Dermis microvascular lymphatic vessel endothelial cell (primary cell): ENCODE measurements at places on chromosomes 7 and 10. TPM values are rescaled to one million over a fixed set of nuclear protein-coding genes. Genes with fewer than 3 reads are reported as not detected.

Gene MALRD1
- not detected in 2 replicates for total RNA-seq

DNA sequence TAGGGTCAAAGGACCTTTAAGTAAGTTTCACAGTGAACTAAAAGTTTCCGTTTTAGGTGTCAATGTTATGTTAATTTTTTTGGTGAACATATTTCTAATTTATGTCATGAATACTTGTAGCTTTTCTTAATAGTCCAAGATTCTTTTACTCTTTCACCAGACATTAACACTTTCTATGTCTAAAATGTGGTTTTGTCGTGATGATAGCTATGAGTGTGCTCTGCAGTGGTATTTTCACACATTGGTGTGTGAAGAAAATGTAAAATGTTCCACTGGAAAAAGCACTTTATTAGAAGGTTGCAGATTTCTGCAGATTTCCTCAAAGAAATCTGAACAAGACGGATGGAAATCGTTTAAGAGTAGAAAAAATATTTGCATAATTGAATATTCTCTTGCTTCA is 561.0 kb upstream of the ANKRD30A start:
- DNase-seq, result no peak

GRCh38 chr10:49164559-49165188 is 23.5 kb downstream of the TMEM273 start:
- DNase-seq, result peak; percentile 41

- no peak for DNase-seq
These were observed 29.6 kb upstream of the ATXN7L1 start for GRCh38 chr7:105905910-105906568.

Gene FFAR4
- not detected in 2 replicates for total RNA-seq

- no peak for DNase-seq
These were observed 65.9 kb upstream of the SYPL1 start for GRCh38 chr7:106177738-106178592.

Gene C10orf53
- not detected in 2 replicates for total RNA-seq

DNA sequence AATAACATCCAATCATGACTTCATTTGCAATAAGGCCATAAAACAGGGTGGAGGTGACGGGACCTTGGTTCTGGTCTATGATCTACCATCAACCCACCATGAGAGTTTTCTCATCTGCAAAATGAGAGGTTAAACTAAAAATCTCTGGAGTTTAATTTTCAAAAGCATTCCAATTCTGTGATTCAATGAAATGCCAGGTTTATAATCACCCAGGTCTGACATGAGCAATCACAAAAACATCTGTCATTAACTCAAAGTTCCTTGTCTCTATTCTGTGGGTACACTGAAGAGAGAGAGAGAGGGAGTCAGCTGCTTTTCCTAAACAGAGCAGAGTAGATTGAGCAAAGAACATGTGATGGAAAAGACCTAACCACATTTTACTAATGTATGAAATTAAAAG is 75.4 kb downstream of the NUDCD3 start:
- no peak for DNase-seq

Gene PNLIPRP2
- total RNA-seq, result not detected in 2 replicates

Gene OPALIN
- not detected in 2 replicates for total RNA-seq

Gene PARD3
- 22.6 and 37.4 TPM in 2 replicates for total RNA-seq

DNA sequence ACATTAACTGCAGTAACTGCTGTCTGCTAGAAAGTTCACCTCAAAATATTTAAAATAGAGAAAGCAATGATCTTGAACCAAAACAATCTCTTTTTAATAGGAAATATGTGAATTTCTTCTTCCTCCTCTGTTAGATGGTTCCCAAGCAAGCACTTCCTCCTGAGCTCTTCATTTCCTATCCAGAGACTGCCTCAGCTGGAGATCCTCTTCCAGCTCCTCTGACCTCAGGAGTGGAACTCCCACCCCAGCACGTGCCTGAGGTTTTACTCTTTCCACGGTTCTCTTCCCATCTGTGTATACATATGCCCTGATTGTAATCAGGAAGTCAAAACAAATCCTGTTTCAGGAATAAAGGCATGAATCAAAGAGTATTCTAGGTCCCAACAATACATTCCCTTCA is 5.6 kb downstream of the DENND11 start:
- no peak for DNase-seq

DNA sequence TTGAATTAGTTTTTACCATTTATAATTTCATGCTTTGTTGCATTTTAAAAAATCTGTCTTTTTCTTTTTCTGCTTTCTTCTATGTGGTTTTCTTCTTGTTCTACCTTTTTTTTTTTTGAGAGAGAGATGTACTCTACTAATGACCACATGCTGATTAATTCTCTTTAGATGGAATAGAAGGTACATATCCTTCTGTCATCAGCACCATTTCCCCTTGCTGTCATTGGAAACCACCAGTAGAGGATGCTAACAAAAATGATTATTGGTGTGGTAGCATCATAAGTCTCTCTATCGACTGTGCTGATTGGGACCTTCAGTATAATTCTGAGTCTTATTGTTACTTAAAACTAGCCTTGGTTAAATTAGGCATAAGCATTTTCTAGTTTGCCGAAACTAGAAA is 3.6 kb downstream of the ZEB1 start:
- DNase-seq, result peak; percentile 42

DNA sequence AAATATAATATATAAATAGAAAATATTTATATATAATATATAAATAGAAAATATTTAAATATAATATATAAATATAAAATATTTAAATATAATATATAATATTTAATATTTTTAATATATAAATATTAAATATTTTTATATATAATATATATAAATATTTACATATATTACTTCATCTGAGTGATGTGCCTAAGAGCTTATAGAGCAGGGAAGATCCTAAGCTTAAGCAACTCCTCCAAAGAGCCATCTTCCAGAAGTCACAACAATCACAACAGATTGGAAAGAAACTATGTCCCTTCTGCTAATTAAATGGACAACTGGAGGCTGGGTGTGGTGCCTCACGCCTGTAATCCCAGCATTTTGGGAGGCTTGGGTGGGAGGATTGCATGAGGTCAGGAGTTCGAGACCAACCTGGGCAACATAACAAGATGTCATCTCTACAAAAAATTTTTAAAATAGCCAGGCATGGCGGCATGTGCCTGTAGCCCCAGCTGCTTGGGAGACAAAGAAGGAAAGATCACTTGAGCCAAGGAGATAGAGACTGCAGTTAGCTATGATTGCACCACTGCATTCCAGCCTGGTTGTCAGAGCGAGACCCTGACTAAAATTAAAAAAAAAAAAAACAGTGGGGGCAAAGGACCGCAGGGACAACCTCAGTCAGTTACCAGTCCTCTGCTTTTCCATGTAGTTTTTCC is 198.7 kb downstream of the SKIDA1 start:
- DNase-seq, result no peak

Gene UNC5B
- 14.8 and 18.1 TPM in 2 replicates for total RNA-seq

DNA sequence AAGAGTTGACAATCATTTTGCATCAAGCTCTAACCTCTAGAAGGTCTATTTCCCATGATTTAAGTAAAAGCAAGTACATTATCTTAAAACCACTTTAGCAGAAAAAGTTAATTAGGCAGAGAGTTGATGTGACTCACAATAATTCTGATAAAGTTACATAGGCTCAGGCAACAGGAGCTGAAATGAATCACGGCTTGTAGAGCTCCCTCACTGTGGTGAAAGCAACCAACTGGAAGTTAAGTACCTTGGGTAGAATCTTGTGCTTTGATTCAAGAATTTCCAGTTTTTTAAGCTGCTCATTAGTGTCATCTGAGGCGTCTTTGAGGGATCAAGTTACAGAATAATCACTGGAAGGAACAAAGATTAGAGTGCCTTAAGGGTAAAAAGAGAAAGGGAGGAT is 68.9 kb upstream of the NFE2L3 start:
- DNase-seq, result no peak

Gene DEPP1
- total RNA-seq, result 122 and 133 TPM in 2 replicates

GRCh38 chr10:127736222-127736914 is 617 bp upstream of the FOXI2 start:
- DNase-seq, result no peak
